Stimulated activated CD8-positive, alpha-beta memory T cell treated with anti-CD3 and anti-CD28 coated beads, Interleukin-2, amount 100 ng/mL, for 1 hour (primary cell): ENCODE measurements at places on chromosomes 12 and 14.

- DNase-seq = no peak
These were observed 350.5 kb upstream of the PDE3A start for GRCh38 chr12:20017802-20018201.

- no peak for DNase-seq
These were observed 2.2 kb downstream of the PDZRN4 start for GRCh38 chr12:41190338-41190737.

GRCh38 chr14:43147485-43147884, 1359.6 kb downstream of the FSCB start:
- no peak for DNase-seq

DNA sequence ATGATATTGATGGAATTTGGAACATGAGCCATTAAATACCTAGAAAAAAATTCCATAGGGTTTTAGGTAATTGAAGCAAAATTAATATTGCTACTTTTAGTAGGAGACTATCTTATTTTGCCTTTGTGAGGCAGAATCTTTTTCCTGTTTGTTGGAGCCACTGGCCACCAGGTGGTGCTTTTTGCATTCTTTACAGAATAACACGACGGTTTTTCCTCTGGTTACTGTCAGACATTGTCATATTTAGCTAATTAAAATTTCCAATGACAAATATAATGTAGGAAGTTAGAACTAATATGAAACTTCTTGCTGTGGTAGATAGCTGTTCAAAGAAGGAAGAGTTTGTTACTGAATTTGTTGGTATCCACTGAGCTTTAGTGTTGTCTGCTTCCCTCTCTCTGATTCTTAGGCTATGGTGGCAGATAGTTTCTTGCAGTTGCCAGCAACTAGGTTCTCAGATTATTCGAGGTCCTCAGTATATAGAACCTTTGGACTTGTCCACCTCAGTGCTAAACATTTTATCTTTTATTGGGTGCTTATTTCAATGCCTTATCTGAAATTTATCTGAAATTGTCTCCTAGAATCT, 25.7 kb downstream of the RAB21 start:
- no peak for DNase-seq

DNA sequence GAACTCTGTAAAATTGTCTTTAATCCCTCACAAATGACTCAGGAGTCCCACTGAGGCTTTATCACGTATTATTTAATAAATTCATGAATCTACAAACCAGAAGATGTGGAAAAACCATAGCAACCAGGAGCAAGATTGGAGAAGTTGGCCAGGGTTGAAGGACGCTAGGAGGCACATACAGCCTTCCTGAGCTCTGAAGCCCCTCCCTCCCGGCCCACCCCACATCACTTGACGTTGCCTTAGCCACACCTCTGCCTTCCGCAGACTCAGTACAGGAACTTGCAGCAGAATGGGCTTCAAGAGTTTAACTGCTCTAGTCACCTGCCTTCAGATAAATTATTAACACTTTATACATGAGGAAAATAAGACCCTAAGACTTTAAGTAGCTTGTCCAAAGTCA, 33.9 kb downstream of the SLC35F4 start:
- no peak for DNase-seq

DNA sequence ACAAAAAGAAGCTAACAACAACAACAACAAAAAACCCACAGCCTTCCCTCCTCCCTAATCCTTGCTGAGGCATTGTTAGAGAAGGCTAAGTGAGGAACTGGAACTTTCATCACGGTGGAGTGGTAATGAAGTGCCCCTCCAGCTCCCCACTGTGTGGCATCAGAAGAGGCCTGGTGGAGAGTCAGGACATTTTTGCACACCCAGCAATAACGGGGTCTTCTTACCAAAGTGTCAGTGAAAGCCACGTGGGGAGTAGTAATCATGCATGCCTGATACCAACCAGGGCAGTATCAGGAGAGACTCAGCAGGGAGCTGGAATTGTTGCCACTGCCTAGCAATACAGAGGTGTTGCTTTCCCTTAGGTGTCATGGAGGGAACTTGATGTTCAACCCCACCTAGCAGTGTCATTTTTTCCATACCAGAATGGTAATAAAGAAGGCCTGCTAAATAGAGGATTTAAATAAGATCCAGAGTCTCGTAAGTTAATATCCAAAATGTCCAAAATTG, 299.7 kb upstream of the RGS6 start:
- DNase-seq = no peak

DNA sequence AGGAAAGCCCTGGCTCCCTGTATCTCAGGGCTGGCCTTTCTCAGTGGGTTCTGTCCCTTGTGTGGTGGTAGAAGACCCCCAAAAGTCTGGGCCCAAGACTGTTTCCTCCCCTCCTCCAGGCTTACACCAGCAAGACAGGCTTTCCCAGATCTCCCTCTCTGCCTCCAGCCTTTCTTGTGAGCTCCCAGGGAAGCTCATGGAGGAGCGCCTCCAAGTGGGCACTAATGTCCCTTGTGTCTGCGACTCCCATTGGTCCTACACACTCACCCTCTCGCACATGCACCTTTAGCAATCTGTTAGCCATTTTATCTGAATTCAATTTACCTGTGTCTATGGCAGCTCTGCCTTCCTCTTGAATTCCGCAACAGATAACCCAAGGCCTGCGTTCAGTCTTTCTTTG, 251.1 kb upstream of the CAND1 start:
- no peak for DNase-seq

- no peak for DNase-seq
These were observed 2.6 kb downstream of the NAV3 start for GRCh38 chr12:77833329-77833728.

DNA sequence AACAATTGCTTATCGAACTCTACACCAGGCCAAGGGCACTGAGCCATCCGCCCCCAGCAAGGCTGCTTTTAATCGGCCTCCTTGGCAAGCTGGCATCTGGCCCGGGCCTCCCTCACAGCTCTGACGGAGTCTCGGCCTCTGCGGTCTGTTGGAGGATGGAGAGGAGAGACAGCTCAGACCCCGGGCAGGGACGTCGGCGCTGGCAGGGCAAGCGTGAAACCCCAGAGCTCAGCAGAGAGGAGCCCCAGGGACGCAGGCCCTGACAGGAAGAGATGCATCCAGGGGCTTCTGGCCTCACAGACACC, 17.5 kb downstream of the CAMKK2 start:
- no peak for DNase-seq

GRCh38 chr12:31877884-31878283, 81.3 kb upstream of the RESF1 start:
- DNase-seq = no peak

DNA sequence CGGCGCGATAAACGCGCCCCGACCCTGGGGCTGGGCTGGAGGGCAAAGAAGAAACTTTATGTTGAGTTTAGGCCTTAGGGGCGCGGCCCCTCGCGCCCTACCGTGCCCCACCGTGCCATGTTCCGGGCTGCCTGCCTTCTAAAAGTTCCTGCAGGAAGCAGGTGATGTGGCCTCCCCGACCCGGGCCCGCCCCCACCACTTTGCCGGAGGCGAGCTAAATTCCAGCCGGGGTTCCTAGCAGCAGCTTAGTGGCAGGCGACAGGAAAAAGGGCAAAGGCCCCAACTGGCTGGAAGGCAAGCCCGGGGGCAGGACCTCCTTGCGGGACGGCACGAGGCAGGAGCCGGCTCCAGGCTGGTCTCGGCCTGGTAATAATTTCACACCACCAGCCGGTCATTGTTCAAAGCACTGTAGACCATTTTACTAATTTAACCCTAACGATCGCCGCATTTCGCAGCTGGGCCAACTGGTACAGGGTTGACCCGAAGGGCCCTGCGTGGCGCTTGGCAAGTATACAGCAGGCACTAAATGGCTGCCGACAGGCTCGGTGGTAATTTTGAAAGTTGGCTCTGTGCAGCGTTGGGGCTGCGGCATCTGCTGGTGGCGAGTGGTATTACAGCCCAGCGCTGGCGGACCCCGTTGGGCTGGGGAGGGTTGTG, 895 bp upstream of the CCDC88C start:
- peak; percentile 72 for DNase-seq

DNA sequence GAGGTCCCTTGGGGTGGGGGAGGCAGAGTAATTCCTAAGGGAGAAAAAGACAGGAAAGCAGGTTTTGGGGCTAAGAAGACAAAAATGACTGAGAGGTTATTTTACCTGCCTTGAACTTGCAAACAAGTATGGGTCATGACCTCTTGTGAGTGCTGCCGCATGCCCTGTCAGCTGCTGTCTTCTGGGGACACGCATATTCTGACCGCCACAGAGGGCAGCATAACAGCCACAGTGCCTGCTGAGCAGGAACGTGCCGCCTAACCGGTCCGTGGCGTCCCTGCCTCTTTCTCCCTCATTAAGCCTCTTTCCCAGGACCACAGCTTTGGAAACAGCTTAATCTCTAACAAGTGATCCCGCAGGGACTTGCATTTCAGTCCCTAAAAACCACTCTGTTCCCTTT, 51.3 kb upstream of the KCNA1 start:
- no peak for DNase-seq

DNA sequence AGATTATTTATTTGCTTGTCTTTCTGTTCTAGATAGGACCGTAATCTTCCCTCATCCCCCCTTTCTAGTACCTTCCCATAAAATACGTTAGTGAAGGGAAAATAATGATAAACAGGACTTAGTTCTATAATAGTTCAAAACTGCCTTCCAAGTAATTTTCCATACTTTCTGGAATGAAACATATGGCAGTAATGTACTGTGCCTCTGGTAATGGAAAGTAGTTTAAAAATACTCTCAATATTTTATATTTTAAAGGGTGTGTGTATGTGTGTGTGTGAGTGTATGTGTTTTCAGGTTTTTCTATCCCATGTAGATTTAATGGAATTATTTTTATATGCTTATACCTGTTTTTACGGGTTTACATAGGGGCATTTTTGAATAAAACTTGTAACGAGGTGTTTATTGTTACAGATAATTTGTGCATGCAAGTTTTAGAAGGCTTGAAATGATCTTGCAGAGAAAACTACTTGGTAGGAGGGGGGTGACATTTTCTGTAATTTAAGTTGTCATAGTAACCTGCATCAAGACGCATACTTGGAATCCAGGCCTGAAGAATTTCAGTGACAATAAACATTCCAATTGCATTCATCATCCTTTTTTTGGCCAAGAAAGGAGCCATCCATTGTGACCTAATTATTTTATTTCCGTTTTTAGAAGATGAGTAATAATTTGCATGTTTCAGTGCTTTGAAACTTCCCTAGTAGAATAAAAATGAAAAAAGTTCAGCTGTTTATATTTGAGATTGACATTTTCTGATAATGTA, 38.9 kb downstream of the RASSF8 start:
- DNase-seq = no peak

GRCh38 chr12:109998904-109999648, at the start of gene ANKRD13A:
TSS of gene ANKRD13A (plus strand) at chr12:109999430. CDS start at chr12:109999689, 259 bp downstream.
- DNase-seq = peak; percentile 69

DNA sequence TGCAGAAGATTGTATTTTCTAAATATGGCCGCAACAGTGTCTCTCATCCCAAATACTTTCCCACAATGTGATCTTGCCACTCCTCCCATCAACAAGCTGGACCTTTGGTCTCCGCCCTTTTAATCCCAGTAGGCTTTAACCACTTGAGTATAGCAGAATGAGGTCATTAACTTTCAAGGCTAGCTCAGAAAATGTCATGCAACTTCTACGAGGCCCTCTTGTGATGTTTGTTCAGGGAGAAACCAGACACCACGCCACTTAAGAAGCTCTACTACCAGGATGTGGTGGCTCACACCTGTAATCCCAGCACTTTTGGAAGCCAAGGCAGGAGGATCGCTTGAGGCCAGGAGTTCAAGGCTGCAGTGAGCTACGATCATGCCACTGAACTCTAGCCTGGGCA, 20.1 kb upstream of the OR6J1 start:
- no peak for DNase-seq

- DNase-seq = no peak
These were observed 477.5 kb upstream of the GARIN6 start for GRCh38 chr12:99170037-99170436.

- DNase-seq = peak; percentile 31
These were observed 24.8 kb downstream of the CLECL1 start for GRCh38 chr12:9707864-9708808.

GRCh38 chr14:94465042-94465441, 11.0 kb downstream of the SERPINA9 start:
- DNase-seq = no peak

- no peak for DNase-seq
These were observed 9.7 kb downstream of the PNP start for GRCh38 chr14:20478894-20479293.

DNA sequence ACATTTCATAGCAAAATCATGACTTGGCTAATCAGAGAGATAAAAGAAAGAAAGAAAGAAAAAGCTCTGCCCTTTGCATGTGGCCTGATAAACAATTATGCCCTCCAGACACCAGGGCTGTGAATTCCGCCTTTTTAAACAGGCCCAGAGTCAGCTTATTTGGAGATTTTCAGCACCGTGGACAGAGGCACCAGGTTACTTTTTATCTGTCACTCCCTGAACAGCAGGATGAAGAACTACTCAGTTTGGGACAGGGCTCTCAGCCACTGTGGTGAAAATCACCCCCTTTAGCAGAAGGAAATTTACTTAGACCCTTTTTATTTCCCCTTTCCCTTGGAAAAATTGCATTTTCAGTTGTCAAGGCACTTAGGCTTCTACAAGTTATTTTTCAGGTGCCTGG, 359.9 kb downstream of the NRXN3 start:
- no peak for DNase-seq

DNA sequence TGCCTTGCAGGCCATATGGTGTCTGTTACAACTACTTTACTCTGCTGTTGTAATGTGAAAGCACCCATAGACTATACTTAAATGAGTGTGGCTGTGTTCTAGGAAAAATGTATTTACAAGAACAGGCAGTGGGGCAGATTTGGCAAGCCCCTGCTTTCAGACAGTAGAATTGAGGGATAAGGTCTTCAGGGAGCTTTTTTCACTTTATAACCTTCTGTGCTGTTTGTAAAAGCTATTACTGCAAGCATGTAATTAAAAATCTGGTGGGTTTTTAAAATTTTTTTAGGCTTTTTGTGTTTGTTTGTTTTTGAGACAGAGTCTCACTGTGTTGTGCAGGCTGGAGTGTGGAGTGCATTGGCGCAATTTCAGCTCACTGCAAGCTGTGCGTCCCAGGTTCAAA, 73.9 kb downstream of the VEZT start:
- no peak for DNase-seq

DNA sequence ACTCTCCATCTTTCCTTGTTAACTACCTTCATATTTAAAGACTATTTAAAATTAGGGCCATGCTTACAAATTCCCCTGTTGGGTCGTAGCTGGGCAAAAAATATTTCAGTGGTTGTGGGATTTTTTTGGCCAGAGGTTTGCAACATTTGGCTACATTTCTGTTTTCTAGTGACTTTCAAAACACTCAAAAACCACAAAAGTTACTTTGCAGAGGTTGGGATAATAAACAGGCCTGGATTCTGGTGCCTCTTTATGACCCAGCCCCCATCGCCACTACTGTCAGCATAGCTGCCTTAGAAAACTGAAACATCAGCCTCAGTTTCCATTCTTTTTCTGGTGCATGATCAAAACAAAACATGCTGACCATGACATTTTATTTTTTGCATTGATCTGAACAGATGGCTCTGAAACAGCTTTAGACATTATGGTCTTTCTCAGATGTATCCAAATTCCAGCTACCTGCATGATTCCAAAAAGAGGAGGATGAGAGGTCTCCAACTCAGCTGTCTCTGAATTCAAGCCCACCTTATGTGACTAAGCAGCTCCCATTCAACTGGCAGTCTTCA, 5.2 kb downstream of the DPF3 start:
- DNase-seq = no peak
